Activated T-helper 1 cell treated with Interleukin-2 at 50 U/mL for 16 hours (primary cell): ENCODE measurements at places on chromosomes 12 and 14.

DNA sequence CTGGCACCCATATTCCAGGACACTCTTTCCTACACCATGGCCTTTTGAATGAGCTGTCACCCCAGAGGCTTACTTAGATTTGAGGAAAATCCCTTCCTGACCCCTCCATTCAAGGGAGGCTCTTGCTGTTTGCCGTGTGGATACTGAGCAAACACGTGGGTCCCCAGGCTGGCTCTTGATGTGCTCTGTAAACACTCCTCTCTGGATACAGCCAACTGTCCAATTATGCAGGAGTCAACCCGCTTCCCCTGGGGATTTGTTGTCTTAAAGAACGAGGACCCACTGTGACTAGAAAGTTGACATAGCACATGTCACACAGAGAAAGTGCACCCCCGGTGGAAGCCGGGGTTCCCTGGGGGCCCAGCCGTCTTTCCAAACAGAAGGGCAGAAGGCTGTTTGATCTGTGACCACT lies 75.8 kb upstream of the CEP83 start:
- no peak for DNase-seq

- DNase-seq, result no peak
Observed at GRCh38 chr12:46221255-46222128, 47.4 kb downstream of the SLC38A1 start.

DNA sequence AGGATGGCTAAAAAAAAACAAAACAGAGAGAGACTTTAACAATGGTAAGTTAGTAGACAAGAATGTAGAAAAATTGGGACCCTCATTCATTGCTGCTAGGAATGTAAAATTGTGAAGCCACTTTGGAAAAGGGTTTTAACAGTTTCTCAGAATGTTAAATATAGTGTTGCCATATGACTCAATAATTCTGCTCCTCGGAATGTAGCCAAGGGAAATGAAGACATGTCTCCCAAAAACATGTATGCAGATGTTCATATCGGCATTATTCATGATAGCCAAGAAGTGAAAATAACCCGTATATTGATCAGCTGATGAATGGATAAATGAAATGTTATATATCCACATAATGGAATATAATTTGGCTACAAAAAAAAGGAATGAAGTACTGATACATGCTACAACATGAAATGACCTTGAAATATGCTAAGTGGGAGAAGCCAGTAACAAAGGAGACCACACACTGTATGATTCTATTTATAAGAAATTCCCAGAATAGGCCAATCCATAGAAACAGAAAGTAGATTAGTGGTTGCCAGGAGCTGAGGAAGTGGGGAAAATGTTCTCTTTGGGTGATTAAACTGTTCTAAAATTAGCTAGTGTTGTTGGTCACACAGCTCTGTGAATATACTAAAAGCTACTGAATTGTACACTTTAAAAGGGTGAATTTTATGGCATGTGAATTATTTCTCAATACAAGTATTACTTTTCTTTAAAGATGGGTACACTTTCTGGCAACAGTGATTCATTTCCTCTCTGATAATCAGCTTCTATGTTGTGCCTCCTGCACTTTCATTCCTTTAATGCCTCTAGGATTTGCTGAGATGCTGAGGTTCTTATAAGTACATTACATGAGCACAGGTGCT lies 132.5 kb downstream of the DAAM1 start:
- no peak for DNase-seq

- no peak for DNase-seq
Observed at GRCh38 chr12:114439261-114439683, 33.3 kb upstream of the TBX5 start.
